Vagina (tissue), 2 donors: ENCODE measurements at places on chromosomes 2 and 18. TPM values are rescaled to one million over a fixed set of nuclear protein-coding genes. Genes with fewer than 3 reads are reported as not detected.
A peak's percentile ranks its signal among the peaks of the same experiment; 100 is the strongest.

DNA sequence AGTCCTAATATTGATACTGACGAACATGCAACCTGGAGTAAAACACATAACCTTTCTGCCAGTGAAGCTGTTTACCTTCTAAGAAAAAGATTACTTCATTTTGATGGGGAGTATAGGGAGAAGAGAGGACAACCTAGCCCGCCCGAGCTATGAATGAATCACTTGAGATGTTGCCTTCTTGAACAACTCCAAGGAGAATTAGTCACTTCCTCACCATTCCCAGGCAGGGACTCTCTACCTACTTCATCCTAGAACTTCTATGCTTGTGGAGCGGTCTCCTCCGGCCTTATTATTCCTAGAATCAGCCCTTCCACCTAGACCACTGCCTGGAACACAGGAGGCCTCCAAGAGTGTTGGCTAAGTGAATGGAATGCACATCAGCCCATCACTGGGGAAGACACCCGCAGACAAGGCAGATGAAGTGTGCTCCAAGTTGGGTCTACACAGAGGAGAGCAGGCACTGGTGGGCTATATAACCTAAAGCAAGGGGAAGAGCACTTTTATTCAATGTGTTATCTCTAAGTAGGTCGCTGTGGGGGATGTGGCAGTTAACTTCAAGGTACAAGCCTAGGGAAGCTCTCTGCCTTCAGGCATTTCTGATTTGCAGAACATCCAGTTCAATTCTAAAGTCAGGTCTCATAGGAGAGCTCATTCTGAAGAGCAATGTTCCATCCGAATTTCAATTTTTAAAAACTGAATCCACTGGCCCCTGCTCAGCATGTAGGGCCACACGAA lies 57.4 kb downstream of the STK39 start:
- H3K27me3 ChIP-seq: no peaks in the 10 kb centered on the region
- no peak overlapping the region for H3K4me3 ChIP-seq
- peaks cover 32% of the 10 kb centered on the region for H3K4me1 ChIP-seq
- no peaks in the 10 kb centered on the region for H3K36me3 ChIP-seq
- H3K27ac ChIP-seq: no peak overlapping the region

GRCh38 chr2:55489467-55490062 lies 30.0 kb upstream of the CFAP36 start:
- H3K4me3 ChIP-seq: no peak overlapping the region
- H3K4me1 ChIP-seq: no peaks in the 10 kb centered on the region
- H3K27me3 ChIP-seq: no peaks in the 10 kb centered on the region
- H3K36me3 ChIP-seq: no peaks in the 10 kb centered on the region
- H3K27ac ChIP-seq: no peak overlapping the region

GRCh38 chr2:102057502-102058292 lies 65.9 kb downstream of the IL1R2 start:
- H3K27ac ChIP-seq: peak overlapping the region; percentile 68
- DNase-seq: no peak
- H3K27me3 ChIP-seq: no peaks in the 10 kb centered on the region
- H3K4me3 ChIP-seq: no peak overlapping the region
- H3K36me3 ChIP-seq: no peaks in the 10 kb centered on the region
- H3K4me1 ChIP-seq: peaks cover 50% of the 10 kb centered on the region

- H3K27me3 ChIP-seq: no peaks in the 10 kb centered on the region
- no peaks in the 10 kb centered on the region for H3K4me1 ChIP-seq
- H3K4me3 ChIP-seq: no peak overlapping the region
- H3K27ac ChIP-seq: no peak overlapping the region
- DNase-seq: no peak
Observed at GRCh38 chr18:51588616-51589015, 391.1 kb upstream of the MEX3C start.

DNA sequence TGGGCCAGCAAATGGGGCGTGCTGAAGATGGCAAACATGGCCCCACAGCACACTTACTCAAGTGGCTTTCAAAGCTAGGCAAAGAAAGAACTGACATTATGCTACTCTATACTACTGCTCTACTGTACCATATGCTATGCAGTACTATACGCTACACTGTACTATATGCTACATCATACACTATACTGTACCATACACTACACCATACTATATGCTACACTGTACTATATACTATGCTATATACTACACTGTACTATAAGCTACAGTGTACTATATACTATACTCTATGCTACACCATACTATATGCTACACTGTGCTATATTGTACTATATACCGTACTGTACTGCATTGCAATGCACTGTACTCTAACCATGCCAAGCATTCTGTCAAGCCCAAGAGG lies 243.7 kb upstream of the TMEM200C start:
- H3K36me3 ChIP-seq: peaks cover 13% of the 10 kb centered on the region
- H3K27ac ChIP-seq: no peak overlapping the region
- no peak for DNase-seq
- H3K4me1 ChIP-seq: no peaks in the 10 kb centered on the region
- H3K4me3 ChIP-seq: no peak overlapping the region
- no peaks in the 10 kb centered on the region for H3K27me3 ChIP-seq

DNA sequence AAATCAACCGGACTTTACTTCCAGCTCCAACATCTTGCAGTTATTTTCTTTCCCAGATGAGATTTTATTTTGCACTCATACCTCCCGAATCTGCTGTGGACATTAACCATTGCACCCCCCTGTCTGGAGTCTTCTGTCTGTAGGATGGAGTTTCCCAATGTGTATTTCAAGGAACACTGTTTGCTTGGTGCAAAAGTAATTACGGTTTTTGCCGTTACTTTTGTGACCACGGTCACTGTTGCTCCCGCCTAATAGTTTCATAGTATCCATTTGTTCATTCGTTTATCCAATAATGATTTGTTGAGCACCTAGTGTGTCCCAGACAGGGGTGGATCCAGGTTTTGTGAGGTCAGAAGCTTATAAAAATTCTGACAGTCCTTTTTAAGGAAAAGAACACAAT lies 90.3 kb upstream of the BCL11A start:
- H3K4me3 ChIP-seq: no peak overlapping the region
- no peaks in the 10 kb centered on the region for H3K36me3 ChIP-seq
- no peaks in the 10 kb centered on the region for H3K4me1 ChIP-seq
- DNase-seq: no peak
- H3K27me3 ChIP-seq: no peaks in the 10 kb centered on the region
- H3K27ac ChIP-seq: no peak overlapping the region

DNA sequence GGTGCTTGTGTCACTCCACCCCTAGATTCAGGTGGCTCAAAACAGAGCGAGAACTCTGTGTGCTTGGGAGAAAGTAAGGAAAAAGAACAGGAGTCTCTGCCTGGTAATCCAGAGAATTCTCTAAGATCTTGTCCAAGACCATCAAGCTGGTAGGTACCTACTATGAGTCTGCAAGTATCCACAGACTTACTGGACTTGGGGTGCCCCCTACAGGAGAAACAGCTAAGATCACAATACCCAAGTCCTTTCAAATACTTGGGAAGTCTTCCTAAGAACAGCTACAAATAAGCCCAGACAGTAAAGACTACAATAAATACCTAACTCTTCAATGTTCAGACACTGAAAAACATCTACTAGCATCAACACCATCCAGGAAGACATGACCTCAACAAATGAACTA lies 1143.6 kb upstream of the ACVR2A start:
- H3K36me3 ChIP-seq: no peaks in the 10 kb centered on the region
- no peaks in the 10 kb centered on the region for H3K4me1 ChIP-seq
- DNase-seq: no peak
- H3K27me3 ChIP-seq: no peaks in the 10 kb centered on the region
- no peak overlapping the region for H3K4me3 ChIP-seq
- no peak overlapping the region for H3K27ac ChIP-seq

- no peak overlapping the region for H3K27ac ChIP-seq
- no peaks in the 10 kb centered on the region for H3K27me3 ChIP-seq
- no peak overlapping the region for H3K4me3 ChIP-seq
- H3K4me1 ChIP-seq: peaks cover 6% of the 10 kb centered on the region
Observed at GRCh38 chr2:175353275-175353674, 171.8 kb upstream of the ATP5MC3 start.

DNA sequence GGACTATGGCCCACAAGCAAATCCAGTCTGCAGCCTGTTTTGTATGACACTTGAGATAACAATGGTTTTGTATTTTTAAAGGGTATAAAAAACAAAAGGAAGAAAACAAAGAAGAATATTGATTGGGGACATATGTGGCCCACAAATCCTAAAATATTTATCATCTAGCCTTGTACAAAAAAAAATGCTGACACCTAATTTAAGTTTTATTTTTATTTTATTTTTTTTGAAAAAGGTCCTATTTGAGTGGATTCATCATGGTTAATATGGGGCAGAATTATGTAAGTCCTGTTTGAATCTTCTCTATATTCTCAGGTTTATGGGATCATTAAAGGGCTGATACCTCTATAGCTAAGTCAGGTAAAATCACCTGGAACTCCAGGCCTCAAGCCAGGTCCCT lies 525.7 kb downstream of the LRP1B start:
- H3K27me3 ChIP-seq: no peaks in the 10 kb centered on the region
- H3K4me1 ChIP-seq: no peaks in the 10 kb centered on the region
- no peak overlapping the region for H3K4me3 ChIP-seq
- DNase-seq: no peak

DNA sequence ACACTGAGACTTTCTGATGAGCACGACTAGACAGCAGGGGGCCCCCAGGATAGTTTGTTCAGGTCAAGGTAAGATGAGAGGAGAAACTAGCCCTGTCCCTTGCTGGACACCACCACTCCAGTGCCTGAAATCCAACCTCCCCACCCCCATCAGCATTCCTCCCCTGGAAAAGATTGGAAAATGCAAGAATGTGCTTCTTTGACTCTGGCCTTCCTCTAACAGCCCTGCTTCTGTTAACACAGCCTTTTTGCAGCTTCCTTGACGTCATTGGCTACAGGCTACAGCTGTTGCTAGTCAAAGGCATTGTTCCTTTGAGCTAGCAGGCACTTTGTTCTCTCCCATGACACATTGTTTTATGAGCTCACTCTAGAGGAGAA lies 20.1 kb upstream of the LTBP1 start:
- H3K4me3 ChIP-seq: no peak overlapping the region
- no peaks in the 10 kb centered on the region for H3K36me3 ChIP-seq
- no peaks in the 10 kb centered on the region for H3K27me3 ChIP-seq
- H3K27ac ChIP-seq: no peak overlapping the region
- DNase-seq: no peak

DNA sequence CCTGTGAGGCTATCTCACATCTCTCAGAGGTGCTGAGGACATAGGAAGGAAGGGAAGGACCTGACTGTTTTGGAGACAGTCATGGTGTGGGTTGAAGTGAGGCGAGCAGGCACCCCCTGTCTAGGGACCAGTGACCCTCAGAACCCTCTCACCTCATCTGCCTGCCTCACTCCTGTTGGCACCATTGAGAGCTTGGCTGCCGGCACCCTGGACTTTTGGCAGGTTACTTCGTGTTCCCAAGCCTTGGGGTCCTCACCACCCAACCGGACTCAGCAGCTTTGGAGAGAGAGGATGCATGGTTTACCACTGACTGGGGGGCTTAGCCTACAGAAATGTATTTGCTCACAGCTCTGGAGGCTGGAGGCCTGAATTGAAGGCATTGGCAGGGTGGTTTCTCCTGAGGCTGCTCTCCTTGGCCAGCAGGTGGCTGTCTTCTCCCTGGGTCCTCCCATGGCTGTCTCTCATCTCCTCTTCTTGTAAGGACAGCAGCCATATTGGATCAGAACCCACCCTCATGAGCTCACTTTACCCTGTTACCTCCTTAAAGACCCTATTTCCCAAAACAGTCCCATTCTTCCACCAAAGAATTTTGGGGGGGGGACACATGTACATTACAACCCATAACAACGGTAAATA lies 142.0 kb downstream of the TSN start:
- no peaks in the 10 kb centered on the region for H3K36me3 ChIP-seq
- no peak for DNase-seq
- H3K27ac ChIP-seq: no peak overlapping the region
- no peaks in the 10 kb centered on the region for H3K4me1 ChIP-seq

DNA sequence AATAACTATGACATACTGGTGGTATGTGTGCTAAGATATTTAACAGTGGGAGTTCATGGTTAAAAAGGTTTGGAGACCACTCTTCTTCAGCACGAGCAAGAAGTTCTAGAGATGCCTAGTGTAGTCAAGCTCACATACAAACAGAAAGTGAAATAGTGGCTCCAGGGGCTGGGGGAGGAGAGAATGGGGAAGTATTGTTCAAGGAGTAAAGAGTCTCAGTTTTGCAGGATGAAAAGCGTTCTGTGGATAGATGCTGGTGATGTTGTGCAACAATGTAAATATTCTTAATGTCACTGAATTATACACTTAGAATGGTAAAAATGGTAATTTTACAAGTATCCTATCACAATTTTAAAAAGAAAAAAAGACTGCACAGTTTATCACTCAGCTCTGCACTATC lies 29.0 kb upstream of the EPAS1 start:
- no peaks in the 10 kb centered on the region for H3K27me3 ChIP-seq
- H3K4me3 ChIP-seq: no peak overlapping the region
- DNase-seq: no peak
- H3K36me3 ChIP-seq: no peaks in the 10 kb centered on the region
- H3K27ac ChIP-seq: no peak overlapping the region

- H3K4me3 ChIP-seq: no peak overlapping the region
- no peaks in the 10 kb centered on the region for H3K27me3 ChIP-seq
- no peaks in the 10 kb centered on the region for H3K4me1 ChIP-seq
- H3K27ac ChIP-seq: no peak overlapping the region
- DNase-seq: no peak
Observed at GRCh38 chr18:73414069-73414468, 546.3 kb upstream of the NETO1 start.

DNA sequence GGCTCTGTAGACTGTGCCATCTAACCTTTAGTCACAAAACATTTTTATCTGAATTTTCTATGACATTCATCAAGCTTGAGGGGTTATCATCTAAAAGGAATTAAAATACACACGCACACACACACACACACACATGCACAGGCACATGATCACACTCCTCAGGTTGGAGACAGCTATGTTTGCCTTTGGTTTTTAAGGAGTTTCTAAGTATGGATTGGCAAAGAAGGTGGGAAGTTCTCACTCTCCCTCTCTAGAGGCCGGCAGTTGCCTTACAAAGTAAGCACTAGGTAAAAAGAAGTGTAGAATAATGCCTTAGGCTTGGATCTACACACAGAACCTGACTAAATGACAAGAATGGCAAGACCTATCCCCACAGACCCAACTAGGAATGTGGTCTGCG lies 437.1 kb downstream of the ZEB2 start:
- H3K4me3 ChIP-seq: no peak overlapping the region
- no peaks in the 10 kb centered on the region for H3K36me3 ChIP-seq
- H3K4me1 ChIP-seq: peaks cover 16% of the 10 kb centered on the region
- DNase-seq: no peak
- no peak overlapping the region for H3K27ac ChIP-seq

GRCh38 chr2:225340923-225341322 lies 58.6 kb upstream of the NYAP2 start:
- no peak overlapping the region for H3K27ac ChIP-seq
- no peaks in the 10 kb centered on the region for H3K36me3 ChIP-seq
- no peak for DNase-seq
- H3K4me3 ChIP-seq: no peak overlapping the region
- H3K4me1 ChIP-seq: no peaks in the 10 kb centered on the region
- H3K27me3 ChIP-seq: no peaks in the 10 kb centered on the region

- no peak overlapping the region for H3K4me3 ChIP-seq
- H3K27me3 ChIP-seq: no peaks in the 10 kb centered on the region
- no peak for DNase-seq
Observed at GRCh38 chr2:34844629-34845028, 1245.5 kb upstream of the FAM98A start.

Gene TOGARAM2
- under 0.01 TPM for total RNA-seq

Gene LIMS1
- 66.0 TPM for total RNA-seq

Gene IL1R1
- 79.6 TPM for total RNA-seq

Gene RNF125
- total RNA-seq: 3.7 TPM

Gene C2orf66
- total RNA-seq: not detected

Gene MAP3K19
- total RNA-seq: not detected

Gene PROKR1
- total RNA-seq: not detected
